ENCODE measurements at places on chromosomes 13 and 19. TPM values are rescaled to one million over a fixed set of nuclear protein-coding genes. Genes with fewer than 3 reads are reported as not detected.

DNA sequence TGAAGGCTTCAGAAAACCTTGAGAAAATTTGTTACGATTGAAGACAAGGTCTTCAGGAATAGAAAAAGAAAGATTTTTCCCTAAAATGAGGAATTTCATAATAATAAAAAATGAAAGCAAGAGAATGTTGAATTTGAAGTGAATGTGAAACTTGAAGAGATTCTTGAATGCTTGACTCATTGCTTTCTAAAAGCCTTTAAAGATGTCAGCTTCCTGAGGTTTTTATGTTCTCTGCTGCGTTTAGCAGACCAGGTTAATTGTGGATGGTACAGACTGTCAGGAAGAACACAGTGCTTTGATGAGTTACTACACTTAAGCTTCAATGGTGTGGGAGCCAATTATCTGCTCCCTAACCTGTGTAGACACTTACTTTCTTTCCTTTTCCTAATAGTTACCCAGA, 96.3 kb upstream of the FNDC3A start:
- H3K36me3 ChIP-seq, result no peaks in the 10 kb centered on the region
- H3K27ac ChIP-seq, result no peak overlapping the region
- H3K4me3 ChIP-seq, result no peak overlapping the region
- DNase-seq, result no peak
- H3K4me1 ChIP-seq, result peaks cover 16% of the 10 kb centered on the region

DNA sequence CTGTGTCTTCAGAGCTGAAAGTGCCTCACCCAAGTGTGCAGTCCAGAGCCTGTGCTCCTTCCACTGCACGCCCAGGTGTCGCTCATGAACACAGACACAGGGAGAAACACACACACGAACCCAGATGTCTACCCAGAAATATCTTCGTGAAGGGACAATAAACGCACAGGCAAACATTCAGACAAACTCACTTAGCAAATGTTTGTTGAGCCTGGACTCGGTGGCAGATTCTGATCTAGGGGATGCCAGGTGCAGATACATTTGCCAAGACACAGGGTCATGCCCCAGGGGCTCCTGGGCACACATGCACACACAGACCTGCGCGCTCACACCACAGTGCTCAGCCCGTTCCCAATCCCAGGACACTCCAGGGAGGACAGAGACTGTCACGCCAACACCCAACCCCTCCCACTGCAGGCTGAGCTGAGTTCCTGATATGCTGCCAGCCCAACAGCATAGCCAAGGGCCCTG, 31.9 kb downstream of the SCGB2B2 start:
- no peaks in the 10 kb centered on the region for H3K27me3 ChIP-seq
- no peak overlapping the region for H3K4me3 ChIP-seq
- peaks cover 11% of the 10 kb centered on the region for H3K4me1 ChIP-seq
- no peak overlapping the region for H3K27ac ChIP-seq

DNA sequence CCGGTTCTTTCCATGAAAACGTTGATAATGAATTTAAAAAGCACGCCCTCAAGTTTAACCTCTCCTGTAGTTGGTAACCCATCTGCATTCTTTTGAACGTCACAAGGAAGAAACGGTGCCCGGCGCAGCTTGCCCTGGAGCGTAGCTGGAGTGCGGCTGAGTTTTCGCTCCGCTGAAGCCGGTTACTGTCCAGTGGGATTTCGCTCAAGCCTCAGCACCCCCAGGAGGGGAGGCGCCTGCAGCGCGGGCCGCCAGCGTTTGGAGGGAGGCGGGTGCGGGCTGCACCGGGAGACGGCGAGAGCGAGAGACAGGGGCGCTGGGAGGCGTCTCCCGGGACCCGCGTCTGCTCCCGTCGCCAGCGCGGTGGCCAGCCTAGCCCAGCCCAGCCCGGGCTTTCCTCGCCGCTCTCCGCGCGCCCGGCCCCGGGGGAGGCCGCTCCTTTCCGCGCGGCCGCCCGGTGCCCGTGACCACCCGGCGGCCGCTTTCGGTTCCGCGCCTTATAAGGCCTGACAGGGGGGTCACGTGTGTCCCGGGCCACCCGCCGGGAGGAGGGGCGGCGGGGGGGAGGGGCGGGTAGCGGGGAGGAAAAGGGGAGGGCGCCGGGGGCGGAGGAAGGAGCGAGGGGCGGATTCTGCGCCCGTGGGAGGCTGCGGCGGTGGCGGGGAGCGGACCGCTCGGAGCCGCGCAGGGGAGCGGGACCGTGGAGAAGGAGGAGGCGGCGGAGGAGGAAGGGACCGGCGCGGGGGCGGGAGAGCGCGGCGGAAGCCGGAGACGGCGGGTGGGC, 8.3 kb upstream of the DGKH start:
- peaks cover 30% of the 10 kb centered on the region for H3K4me1 ChIP-seq
- peak; percentile 95 for DNase-seq
- H3K36me3 ChIP-seq, result no peaks in the 10 kb centered on the region
- H3K27ac ChIP-seq, result peak overlapping the region; percentile 98
- peak overlapping the region; percentile 89 for H3K4me3 ChIP-seq

DNA sequence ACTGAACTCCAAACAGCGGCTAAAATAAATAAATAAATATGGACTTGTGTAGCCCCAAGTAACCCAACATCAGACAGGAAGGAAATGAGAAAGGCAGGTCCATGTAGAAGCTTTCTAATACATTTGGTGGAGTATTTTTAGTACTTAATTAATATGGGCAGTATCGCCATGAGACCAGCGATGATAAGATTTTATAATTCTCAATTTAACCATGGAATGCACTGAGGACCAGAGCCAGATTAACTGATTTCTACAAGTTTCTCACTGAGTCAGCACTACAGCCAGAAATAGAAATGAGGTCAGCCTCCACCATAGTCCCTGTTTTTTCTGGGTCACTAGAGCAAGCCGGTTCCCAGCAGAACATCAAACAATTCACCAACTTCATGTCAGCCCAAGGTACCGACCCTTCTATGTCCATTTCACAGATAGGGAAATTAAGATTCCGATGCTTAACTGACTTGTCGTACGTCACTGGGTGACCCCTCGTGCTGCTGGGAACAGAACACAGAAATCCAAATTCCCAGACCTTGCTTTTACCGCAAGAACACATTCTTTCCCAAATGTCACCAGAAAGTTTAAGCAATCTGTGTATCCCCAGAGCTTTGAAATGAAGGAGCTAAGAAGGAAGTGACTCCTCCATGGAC, 90.4 kb downstream of the COL4A1 start:
- no peaks in the 10 kb centered on the region for H3K27me3 ChIP-seq
- peak overlapping the region; percentile 6 for H3K4me3 ChIP-seq
- peak overlapping the region; percentile 66 for H3K27ac ChIP-seq
- H3K36me3 ChIP-seq, result peaks cover 29% of the 10 kb centered on the region
- peaks cover 82% of the 10 kb centered on the region for H3K4me1 ChIP-seq

- DNase-seq, result no peak
- no peak overlapping the region for H3K27ac ChIP-seq
- no peaks in the 10 kb centered on the region for H3K4me1 ChIP-seq
- no peaks in the 10 kb centered on the region for H3K36me3 ChIP-seq
Measured at GRCh38 chr13:75691183-75691582, 55.1 kb downstream of the LMO7 start.

- H3K4me3 ChIP-seq, result no peak overlapping the region
- H3K27me3 ChIP-seq, result peaks cover 6% of the 10 kb centered on the region
- peaks cover 50% of the 10 kb centered on the region for H3K4me1 ChIP-seq
- peak overlapping the region; percentile 42 for H3K27ac ChIP-seq
- no peaks in the 10 kb centered on the region for H3K36me3 ChIP-seq
Measured at GRCh38 chr19:16893686-16893989, 4.8 kb downstream of the F2RL3 start.

GRCh38 chr13:25848812-25849745, 202.7 kb downstream of the SHISA2 start:
- no peak for DNase-seq
- H3K4me1 ChIP-seq, result no peaks in the 10 kb centered on the region
- no peak overlapping the region for H3K27ac ChIP-seq
- H3K27me3 ChIP-seq, result peaks cover 28% of the 10 kb centered on the region
- no peaks in the 10 kb centered on the region for H3K36me3 ChIP-seq

DNA sequence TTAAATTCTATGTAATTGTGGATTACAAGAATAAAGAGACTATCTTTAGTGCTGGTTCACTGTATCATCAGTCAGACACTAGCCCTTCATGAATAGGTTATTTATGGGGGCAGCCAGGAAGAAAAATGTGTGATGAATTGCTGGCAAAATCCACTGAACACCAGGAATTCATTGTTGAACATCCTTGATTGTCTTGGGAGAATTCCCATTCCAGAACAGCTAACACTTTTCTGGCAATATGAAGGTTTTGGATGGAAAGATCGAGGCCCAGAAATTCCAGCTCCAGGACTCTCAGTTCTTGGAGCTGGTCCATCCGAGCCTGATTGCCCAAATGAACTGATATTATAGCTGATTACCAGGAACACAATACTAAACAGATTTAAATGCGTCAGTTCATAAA, 11.5 kb upstream of the SPART start:
- no peaks in the 10 kb centered on the region for H3K4me1 ChIP-seq
- DNase-seq, result peak; percentile 56
- H3K27me3 ChIP-seq, result no peaks in the 10 kb centered on the region
- no peaks in the 10 kb centered on the region for H3K36me3 ChIP-seq

DNA sequence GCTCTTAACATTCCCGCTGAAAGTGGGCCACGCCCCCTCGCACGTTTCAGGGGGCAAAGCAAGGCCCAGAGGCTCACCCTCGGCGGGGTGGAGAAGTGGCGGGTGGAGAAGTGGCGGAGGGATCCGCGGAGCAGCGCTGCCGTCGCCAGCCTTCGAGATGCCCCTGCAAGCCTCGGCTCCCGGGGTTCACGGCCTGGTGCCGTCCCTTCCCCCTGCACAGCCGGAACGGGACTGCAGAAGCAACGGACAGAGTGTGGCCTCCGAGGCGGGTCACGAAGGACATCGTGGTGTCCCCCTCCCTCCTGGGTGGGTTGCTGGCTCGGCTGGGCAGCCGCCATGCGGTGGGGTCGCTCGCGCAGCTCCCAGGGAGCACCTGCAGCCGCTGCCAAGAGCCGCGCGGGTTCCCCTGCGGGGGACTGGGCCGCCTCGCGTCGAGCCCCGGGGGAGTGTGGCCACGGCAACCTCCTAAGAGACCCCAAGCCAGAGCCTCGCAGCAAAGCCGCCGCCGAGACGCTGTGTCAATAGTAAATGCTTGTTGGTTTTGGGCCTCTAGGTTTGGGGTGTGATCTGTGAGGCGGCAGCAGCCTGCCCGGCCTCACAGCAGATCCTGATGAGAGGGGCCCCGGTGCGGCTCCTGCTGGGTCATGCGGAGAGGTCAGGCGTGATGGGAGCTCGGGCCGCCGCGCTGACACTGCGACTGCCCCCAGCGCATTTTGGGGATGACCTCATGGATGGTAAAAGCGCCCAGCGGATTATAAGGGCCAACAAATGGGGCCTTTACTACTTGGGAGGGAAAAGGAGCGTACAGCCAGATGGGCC, 5.5 kb downstream of the TPGS1 start:
- no peaks in the 10 kb centered on the region for H3K27me3 ChIP-seq
- H3K36me3 ChIP-seq, result peaks cover 5% of the 10 kb centered on the region
- DNase-seq, result no peak
- H3K4me3 ChIP-seq, result no peak overlapping the region
- peaks cover 27% of the 10 kb centered on the region for H3K4me1 ChIP-seq
- H3K27ac ChIP-seq, result no peak overlapping the region

DNA sequence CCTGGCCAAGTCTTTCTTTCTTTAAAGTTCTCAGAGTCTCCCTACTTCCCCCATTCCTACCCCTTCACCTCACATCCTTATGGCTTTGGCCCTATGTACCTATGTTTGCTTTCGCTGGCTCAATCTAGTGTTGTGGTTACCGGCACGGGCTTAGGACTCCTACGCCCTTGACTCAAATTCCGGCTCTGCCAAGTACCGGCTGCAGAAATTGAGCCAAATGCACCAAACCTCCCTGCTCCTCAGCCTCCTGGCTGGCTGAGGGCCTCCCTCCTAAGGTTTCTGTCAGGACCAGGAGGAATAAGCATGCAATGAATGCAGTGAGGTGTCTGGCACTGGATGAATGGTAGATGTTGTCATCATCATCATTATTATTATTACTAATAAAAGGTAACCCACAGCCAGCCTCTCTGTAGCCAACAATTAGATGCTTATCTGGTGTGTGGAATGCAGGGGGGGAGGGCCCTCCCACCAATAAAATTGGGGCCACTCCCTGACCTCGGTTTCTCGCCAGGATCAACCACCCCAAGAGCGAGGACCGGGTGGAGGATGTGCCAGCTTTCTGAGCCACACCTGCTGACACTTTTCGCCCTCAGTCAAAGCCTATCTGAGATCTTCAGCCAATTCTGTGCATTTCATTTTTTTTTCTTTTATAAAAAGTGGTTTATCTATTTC, 20.7 kb downstream of the KLK5 start:
- H3K4me3 ChIP-seq, result no peak overlapping the region
- H3K36me3 ChIP-seq, result no peaks in the 10 kb centered on the region
- no peak for DNase-seq

DNA sequence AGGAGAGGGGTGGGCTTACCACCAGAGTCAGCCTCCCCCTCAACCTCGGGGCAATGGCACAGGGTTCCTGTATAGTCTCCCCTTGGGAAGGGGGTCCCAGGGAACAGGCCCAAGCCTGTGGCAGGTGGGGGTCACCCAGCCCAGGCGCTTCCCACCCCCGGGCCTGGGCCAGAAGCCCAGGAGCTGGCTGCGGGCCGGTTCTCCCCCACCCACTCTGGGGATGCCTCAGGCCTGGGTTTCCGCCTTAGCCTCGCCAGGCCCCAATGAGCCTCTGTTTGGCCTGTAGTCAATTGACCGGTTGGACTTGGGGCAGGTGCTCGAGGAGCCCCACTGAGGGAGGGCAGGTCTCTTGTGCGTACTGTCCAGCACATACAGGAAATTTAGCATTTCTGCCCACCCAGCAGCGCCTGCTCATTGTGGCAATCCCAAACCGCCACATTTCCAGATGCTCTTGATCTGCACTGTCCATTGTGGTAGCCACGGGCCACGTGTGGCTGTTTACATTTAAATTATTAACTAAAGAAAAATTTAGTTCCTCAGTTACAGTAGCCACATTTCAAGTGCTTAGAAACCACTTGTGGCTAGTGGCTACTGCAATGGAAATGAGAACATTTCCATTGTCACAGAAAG, 9.9 kb downstream of the LYL1 start:
- H3K4me1 ChIP-seq, result peaks cover 85% of the 10 kb centered on the region
- no peak overlapping the region for H3K4me3 ChIP-seq
- no peaks in the 10 kb centered on the region for H3K27me3 ChIP-seq
- H3K36me3 ChIP-seq, result peaks cover 25% of the 10 kb centered on the region
- no peak for DNase-seq

Gene HPN
- 3.4 TPM for total RNA-seq

Gene MCF2L
- 41.2 TPM for total RNA-seq

Gene ZNF682
- total RNA-seq, result 6.4 TPM

Gene IQCN
- total RNA-seq, result 0.49 TPM

Gene GIPC1
- total RNA-seq, result 45.5 TPM

Gene TMPRSS9
- total RNA-seq, result not detected

Gene ALOX5AP
- total RNA-seq, result 7.2 TPM

Gene ICAM4
- total RNA-seq, result 0.36 TPM

All from left ventricle myocardium inferior (tissue), 1 donor.